Anterior cingulate cortex (tissue), 58 donors: ENCODE measurements at places on chromosomes 11 and 22.
A peak's percentile ranks its signal among the peaks of the same experiment; 100 is the strongest.

DNA sequence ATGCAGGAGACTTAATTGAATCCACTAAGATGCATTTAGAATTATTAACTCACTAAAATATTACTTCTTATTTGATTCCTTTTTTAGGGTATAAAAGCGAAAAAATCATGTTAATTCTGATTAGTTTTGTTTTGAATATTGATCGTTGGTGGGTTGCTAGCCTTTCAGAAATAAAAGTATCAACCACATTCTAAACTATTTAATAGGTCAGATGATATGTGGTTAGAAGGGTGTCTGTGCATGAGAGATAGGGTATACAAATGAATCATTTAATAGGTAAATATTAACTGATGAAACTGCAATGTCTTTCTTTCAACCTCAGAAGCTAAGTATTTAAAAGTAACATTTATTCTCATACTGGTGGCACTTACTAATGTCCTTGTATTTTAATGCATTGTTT is 515.1 kb downstream of the CNTN5 start:
- DNase-seq, result no peak

GRCh38 chr11:10902301-10903063 is 44.6 kb upstream of the ZBED5 start:
- DNase-seq, result no peak

DNA sequence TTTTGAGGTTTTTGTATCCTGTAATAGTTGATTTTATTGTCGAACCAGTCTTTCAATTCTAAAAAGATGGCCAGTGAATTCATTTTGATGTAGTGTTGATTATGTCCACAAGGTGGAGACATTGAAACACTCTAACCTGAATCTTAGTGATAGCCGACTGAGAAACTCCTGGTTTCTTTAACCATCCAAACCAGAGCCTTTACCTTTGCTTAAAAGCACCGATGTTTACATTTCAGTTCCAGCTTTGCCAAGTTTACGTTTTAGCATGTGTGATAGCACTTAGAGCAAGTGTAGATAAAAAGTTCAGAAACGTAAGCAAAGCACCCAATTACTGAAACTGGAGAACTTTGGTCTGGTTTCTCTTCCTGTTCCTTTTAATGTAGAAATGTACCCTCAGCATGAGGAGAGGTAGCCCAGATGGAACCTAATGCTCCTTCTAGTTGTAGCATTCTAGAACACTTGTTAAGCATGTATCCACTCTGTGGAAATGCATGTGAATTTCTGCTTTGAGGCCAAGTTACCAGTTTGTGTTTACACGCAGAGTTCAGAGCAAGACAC is 208.6 kb downstream of the DBX1 start:
- DNase-seq, result no peak

DNA sequence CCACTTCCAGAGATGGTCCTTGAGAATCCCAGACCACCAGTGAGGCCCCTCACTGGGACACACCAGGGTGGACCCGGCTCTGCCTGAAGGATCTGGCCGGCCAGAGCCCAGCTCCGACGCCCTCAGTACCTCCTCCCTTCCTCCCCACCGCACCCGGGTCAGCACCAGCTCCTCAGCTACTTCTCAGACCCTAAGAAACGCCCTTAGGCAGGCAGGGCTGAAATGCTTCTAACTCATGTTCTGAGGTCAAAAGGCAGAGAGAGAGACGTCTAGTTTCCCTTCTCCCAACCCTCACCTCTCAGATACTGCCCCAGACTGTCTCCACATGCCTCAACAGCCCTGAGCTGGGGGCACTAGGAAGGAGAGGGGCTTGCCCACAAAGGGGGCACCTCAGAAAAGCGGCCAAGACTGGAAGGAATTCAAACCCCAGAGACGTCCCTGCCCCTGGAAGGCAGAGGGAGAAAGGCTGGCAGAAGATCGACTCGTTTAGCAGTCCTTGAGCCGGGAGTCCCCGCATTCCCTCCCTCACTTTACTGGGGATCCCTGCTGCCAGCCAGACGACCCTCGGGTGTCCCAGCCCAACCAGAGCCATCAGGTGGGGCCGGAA is 539 bp downstream of the USH1C start:
- no peak for DNase-seq

GRCh38 chr22:36585841-36586240 is 56.9 kb upstream of the EIF3D start:
- no peak for DNase-seq

GRCh38 chr11:36233204-36233603 is 56.0 kb downstream of the COMMD9 start:
- no peak for DNase-seq

DNA sequence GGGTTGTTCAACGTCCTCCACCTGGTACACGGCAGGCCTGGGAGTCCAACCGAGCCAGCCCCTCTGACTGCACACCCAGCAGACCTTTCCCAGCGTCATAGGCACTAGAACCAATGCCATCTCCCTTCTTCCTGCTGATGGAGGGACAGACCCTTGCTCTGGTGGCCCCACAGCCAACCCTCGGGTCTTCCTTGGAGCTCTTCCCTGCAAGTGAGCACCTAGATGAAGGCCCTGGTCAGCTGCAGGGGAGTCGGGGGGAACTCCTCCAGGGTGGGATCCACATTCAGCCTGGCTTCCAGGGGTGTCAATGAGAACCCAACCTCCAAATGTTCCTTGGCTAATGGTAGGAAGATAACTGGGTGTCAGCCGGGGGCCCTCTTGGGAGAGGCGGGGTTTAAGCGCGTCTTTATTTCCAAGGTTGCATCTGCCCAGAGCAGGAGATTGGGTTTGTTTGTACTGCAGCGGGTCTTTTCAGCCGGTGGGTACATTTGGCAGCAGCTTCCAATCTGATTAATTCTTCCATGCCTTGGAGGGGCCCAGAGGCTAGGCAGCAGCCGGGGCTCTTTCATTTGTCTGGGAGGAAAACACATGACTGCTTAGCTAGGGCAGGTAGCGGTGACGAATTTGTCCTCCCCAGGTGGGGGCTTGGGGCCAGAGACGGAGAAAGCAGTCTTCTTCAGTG is 56.0 kb upstream of the SHISAL1 start:
- no peak for DNase-seq

DNA sequence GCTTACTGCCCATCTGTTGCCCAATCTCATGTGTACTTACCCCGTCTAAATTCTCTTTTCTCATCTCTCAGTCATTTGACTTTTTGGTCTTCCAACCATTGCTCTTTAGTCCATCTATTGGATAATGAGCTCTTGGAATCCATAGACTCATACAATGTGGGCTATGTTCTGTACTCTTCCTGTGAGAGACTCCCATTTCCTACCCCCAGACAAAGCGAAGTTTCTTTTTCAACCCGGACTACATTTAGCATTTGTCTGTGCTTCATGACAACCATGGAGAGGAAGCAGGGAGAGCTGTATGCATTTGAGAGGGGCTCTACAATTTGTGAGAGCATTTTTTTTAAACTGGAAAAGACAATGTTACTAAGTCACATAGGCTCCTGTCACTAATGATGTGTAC is 4.0 kb upstream of the ARHGAP42 start:
- DNase-seq, result no peak

DNA sequence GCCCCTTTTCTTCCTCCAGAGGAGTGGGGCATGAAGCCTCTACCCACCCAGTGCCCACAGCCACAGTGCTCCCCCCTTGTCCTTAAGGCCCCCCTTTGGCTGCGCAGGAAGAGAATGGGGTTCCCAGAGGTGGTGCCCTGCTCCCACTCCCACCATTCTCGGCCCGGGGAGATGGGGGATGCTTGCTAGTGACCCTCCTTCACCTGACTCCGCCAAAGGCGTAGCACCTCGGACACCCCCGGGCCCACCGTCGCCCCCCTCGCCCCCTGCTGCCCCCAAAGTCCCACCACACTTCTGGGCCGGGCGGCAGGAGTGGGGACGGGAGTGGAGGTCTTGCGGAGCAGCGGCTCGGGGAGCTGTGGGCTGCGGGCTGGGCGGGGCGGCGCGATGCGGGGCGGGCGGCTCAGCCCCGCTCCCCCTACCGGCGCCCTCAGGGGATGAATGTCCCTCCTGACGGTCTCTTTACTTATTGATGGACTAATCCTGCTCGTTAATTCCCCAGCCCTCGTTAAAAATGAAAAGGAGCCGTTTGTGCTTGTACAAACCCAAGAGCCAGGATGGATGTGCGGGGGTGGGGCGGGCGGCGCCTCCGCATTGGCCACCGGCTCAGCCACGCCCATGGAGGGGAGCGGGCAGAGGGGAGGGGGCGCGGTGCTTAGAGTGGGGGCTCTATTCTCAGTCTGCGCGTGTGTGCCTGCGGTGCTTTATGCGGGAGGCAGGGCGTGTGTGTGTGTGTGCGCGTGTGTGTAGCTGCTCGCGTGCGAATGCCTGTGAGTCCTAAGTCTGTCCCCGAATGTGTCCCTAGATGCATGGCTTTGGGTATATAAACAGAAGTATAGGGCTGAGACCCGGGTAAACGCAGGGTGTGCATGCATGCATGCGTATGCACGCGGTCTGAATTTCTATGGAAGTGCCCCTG is 25.6 kb downstream of the SYT7 start:
- DNase-seq, result no peak

GRCh38 chr11:46860218-46860617 is 14.1 kb upstream of the CKAP5 start:
- no peak for DNase-seq

DNA sequence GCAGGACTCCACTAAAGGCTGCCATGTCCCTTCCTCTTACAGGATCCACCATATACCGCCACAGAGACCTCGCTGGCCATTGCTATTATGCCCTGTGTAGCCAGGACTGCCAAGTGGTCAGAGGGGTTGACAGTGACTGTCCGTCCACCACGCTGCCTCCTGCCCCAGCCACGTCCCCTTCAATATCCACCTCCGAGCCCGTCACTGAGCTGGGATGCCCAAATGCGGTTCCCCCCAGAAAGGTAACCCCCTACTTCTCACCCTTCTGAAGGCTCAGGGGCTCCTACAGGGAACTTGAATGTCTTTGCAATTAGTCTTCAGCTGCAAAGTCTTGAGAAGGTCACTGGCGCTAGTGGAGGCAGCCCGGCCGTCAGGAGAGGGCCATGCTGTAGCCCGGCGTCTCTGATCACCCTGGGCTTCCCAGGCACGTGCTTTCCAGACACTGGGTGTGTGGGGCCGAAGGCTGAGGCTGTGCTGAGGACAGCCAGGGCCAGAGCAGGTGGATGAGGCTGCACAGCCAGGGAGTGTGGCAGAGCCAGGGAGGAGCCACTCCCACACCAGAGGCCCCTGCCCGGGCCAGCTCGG is 30.0 kb upstream of the MUC5B start:
- DNase-seq, result no peak

- no peak for DNase-seq
These were observed 303.5 kb upstream of the PDGFD start for GRCh38 chr11:104467404-104467803.

- DNase-seq, result no peak
These were observed 10.0 kb downstream of the PRR33 start for GRCh38 chr11:1881442-1882264.

DNA sequence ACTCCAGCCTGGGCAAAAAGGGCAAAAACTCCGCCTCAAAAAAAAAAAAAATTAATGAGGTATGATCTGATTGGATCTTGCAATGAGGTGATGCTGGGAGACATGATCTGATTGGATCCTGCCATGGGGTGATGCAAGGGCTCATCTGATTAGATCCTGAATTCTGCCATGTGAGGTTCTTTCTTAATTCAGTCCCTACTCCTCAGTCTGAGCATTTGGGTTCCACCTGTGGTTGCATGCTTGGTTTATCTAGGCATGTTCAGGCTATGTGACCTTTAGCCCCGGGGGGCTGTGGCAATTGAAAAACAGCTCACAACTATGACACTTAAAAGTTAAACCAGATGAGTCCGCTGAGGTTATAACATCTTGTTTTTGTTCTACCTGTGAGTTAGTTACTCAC is 4.8 kb upstream of the TRIM6 start:
- no peak for DNase-seq

DNA sequence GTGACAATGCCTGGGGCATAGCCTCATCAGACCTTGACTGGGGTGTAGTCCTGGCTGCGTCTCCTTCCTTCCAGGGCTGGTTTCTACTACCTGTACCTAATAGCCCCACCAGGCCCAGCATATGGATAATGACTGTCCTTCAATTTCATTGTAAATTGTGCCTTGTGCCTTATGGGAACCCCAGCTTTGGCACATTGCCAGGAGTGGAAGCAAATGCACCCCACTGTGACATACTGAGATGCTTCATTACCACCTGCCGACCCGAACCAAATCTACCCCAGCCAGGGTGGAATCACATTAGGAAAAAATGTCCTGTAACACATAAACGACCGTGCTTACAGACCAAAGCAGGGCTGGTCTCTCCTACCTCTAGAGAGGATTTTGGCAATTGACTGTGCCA is 7.3 kb downstream of the TOP3B start:
- DNase-seq, result no peak

DNA sequence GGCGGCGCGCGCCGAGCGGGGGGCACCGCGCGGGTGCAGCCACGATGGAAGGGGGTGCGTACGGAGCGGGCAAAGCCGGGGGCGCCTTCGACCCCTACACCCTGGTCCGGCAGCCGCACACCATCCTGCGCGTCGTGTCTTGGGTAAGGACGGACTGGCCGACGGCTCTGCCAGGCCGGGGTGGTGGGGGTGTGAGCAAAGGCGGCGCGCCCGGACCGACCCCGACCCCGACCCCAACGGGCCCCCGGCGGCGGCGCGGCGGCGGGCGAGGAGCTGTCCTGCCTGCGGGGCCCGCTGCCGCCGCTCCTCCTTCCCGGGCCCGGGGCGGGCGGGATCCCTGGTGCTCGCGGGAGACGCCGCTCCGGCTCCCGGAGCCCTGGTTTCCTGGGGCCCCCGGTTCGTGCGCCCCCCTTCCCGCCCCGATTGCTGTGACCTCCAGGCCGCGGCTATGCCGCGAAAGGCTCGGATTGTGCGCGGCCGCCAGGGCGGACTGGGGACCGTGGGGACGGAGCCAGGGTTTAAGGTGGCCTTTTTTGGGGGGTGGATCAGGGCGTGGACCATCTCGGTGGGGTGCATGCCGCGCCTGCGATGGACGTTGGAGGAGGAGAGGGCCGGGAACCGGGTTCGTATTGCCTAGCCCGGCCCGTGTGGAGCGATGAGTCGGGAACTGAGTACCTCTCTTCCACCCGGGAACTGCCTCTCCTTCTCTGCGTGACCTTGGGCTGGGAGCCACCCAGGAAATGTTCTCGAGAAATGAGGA is at the start of gene SYNGR1:
Gene SYNGR1 (plus strand): TSS at position 25 of the 760 bp plus-strand sequence. CDS start 20 bp downstream, at position 45.
- DNase-seq, result no peak

- DNase-seq, result no peak
These were observed 24.0 kb downstream of the CBX7 start for GRCh38 chr22:39128508-39128907.

- peak; percentile 50 for DNase-seq
These were observed 3.4 kb downstream of the CLPB start for GRCh38 chr11:72430741-72431570.

- no peak for DNase-seq
These were observed 1.4 kb upstream of the MTA2 start for GRCh38 chr11:62603072-62603408.

GRCh38 chr11:94077552-94078293 is 50.9 kb upstream of the PANX1 start:
- no peak for DNase-seq

GRCh38 chr11:74465291-74465708 is 2.0 kb downstream of the KCNE3 start:
- DNase-seq, result no peak

GRCh38 chr22:37077802-37078448 is 26.4 kb downstream of the KCTD17 start:
- DNase-seq, result no peak
